ENCODE measurements at places on chromosomes 11 and 22. TPM values are rescaled to one million over a fixed set of nuclear protein-coding genes. Genes with fewer than 3 reads are reported as not detected.

Gene RFPL1
- total RNA-seq: not detected

Gene CD6
- total RNA-seq: 1.3 TPM

Gene MMP8
- total RNA-seq: not detected

Gene ZP1
- total RNA-seq: 0.26 TPM

Gene IGSF22
- total RNA-seq: 0.23 TPM

DNA sequence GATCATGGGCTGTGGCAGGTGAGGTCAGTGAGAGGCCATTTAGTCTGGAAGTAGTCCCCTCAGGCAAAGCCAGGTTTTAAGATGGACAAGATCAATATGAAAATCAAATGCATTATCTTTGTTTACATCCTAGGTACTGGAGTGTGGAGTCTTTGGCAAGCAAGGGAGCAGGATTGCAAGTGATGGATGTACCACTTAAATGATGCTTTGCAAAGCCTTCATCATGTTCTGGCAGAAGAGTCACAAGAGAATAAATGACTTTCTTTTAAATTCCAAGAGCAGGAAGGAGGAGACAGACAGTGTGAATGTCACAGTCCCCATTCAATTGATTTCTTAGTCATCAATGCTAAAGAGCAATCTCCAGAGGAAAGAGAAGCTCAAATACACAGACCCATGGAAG is 908.3 kb downstream of the FAM181B start:
- no peak for DNase-seq

DNA sequence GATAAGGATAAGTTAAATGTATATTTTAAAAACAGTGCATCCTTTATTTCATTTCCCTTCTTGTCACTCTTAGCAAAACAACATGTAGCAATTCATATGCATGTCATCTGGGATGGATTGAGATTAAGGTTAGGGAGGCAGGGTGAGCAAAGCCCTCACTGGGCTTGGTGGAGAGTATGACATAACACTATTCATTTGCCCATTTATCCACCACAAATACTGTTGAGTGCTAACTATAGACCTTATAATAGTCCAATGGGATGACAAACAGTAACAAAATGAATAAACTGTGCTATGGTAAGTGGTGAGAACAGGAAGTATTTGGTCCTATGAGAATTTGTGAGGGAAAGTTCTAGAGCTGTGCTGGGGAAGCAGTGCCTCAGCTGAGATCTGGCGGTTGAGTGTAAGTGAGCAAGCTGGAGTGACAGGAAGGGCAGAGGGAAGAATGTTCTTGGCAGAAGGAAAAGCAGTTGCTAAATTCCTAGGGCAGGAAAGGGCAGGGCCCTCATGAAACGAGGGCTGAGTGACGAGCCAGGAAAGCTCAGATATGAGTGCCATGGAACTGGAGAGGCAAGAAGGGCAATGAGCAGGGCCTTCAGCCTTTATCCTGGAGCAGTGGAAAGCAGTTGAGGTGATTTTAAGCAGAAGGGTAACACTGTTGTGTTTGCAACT is 6.7 kb downstream of the HSD17B12 start:
- no peak for DNase-seq

- no peak for DNase-seq
These were observed 9.6 kb downstream of the KRTAP5-5 start for GRCh38 chr11:1639102-1639620.

DNA sequence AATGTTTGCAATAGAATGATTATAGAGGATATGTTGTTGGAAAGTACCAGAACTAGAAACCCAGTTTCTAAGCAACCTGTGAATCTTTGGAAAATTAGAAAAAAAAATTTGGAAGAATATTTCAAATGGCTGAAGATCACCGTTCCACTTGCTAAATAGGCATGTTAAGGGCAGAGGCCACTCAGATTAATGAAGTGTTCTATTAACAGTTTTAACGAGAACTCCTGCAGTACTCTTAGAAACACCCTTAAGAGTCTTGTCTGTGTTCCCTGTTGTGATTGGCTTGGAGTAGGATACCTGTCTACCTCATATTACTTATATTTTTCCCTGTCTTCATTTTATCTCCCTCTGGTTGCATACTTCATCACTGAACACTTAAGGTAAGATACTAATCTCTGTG is 4.6 kb downstream of the C11orf54 start:
- no peak for DNase-seq
